ENCODE measurements at places on chromosomes 3 and 15.

DNA sequence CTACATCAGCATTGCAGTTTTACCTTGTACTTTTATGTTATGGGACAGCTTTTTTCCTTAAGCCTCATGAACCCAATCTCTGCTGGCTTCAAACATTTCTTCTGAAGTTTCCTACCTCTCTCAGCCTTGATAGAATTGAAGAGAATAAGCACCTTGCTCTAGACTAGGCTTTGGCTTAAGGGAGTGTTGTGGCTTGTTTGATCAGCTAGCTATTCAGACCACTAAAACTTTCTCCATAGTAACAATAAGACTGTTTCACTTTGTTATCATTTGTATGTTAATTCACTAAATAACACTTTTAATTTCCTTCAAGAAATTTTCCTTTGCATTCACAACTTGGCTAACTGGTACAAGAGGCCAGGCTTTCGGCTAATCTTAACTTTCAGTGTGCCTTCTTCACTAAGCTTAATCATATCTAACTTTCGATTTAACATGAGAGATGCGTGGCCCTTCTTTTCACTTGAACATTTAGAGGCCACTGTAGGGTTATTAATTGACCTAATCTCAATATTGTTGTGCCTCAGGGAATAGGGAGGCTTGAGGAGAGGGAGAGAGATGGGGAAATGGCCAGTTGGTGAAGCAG is 8.1 kb upstream of the TIGIT start:
- DNase-seq = no peak

- DNase-seq = no peak
Measured at GRCh38 chr15:78449220-78449999, 11.4 kb downstream of the IREB2 start.

GRCh38 chr3:61157414-61157813 is 93.8 kb downstream of the FHIT start:
- no peak for DNase-seq

DNA sequence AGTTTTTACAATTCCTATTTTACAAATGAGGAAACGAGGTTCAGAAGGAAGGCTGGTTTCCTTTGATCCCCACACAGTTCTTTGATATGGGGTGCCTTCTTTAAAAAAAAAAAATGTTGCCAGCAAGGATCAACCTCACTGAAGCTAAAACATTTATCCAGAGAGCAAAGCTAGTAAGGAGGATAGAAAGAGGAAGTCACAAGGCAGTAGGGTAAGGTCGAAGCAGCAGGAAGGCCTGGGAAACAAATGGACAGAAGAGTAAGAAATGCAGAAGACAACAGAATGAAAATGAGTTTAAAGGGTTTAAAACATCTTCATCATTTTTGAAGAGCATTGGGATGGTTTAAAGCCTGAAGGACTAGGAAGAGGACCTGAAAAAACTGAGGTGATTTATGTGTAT is 30.6 kb upstream of the CP start:
- no peak for DNase-seq

- no peak for DNase-seq
Measured at GRCh38 chr3:134464064-134464688, 21.6 kb downstream of the ANAPC13 start.

Measured in NCI-H2081 treated with DMSO at 0.1 percent for 48 hours (cell line).